Activated T-helper 1 cell treated with Interleukin-2 at 50 U/mL for 16 hours (primary cell): ENCODE measurements at places on chromosomes 5 and 9.

- no peak for DNase-seq
Observed at GRCh38 chr5:149397530-149397929, 18.4 kb upstream of the IL17B start.

GRCh38 chr5:129906177-129906887 is 2.1 kb downstream of the CHSY3 start:
- DNase-seq = no peak

GRCh38 chr9:86985132-86985647 is 37.9 kb upstream of the GAS1 start:
- no peak for DNase-seq

- DNase-seq = no peak
Observed at GRCh38 chr5:153367466-153367865, 123.0 kb upstream of the GRIA1 start.

DNA sequence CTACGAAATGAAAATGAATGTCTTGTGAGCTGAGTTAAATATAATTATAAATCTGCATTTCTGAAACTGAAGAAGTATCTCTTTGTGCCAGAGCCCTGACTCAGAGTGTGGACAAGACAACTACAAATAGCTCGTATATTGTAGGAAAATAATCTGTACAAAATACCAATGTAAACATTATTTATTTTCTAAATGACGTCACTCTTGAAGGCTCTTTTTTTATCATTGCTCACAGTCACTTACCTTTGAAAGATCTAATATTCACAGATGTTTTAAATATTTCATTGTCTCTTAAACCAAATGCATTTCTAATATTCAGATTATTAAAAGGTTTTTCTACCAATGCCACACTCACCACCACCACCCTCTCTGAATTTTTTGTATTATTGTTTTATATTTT is 226.1 kb downstream of the SLCO4C1 start:
- DNase-seq = no peak

- no peak for DNase-seq
Observed at GRCh38 chr9:21996438-21996837, 1.8 kb downstream of the CDKN2B-AS1 start.

DNA sequence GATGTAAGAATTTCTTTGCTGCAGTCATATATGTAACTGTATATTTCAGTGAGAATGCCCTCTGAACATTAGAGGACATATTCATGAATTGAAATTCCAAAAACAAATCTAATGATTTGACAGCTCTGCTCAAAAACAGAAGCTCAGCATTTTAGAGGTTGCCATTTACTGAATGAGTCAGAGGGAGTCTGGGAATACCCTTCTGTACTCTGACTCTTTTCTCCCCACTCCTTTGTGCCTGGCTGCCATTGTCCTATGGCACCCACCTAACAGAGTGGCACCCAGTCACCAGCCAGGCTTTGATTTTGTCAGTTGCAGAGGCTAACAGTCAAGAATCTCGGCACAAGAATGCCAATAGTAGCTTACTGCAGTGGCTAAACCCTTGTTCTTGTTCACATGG is 133.6 kb downstream of the ATG10 start:
- DNase-seq = no peak

- DNase-seq = no peak
Observed at GRCh38 chr5:96049398-96050272, 88.0 kb upstream of the ELL2 start.

DNA sequence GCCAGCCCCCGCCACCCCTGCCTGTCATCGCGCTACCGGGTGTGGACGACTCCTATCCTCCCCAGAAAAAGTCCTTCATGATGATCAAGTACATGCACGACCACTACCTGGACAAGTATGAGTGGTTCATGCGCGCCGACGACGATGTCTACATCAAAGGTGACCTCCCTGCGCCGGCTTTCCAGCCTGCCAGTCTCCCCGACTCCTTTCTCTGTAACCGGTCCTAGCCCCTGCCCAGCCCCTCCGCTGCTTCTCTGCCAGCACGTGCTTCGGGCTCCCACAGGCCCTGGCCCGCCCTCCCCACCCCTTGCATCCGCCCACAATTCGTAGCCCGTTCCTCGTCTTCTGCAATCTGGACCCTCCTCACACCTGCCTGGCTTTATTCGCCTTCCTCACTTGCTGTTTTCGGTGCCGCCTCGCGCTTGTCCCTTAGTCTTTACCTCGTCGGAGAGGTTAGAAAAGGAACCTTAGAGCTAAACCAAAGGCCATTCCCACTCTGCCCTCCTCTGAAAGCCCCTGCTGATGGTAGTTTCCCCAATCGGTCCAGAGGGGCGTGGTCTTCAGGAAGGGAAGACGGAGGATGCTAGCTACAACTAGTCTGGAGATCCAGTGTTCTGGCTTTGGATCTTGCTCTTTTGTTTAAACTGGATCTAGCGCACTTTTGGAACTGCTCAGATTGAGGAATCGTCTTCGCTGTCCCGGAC is 1.4 kb downstream of the CHSY3 start:
- DNase-seq = no peak

GRCh38 chr5:175246889-175247520 is 197.0 kb downstream of the DRD1 start:
- DNase-seq = no peak

DNA sequence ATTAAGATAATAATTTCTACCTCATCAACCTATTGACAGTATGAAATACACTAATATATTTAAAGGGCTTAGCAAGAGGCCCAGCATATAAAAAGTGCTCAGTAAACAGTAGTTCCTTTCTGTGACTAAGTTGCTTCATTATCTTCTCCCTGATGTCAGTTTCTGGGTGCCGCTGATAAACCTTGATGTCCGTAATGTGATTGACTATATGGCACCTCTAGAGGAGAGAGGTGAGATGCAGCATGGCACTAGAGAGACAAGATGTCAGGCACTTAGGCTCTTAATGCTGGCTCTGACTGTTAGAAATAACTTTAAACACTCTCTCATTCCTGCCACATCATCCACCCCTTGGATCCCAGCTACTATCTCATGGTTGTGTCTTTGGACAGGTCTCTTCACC is 455.9 kb upstream of the KLF4 start:
- DNase-seq = no peak

DNA sequence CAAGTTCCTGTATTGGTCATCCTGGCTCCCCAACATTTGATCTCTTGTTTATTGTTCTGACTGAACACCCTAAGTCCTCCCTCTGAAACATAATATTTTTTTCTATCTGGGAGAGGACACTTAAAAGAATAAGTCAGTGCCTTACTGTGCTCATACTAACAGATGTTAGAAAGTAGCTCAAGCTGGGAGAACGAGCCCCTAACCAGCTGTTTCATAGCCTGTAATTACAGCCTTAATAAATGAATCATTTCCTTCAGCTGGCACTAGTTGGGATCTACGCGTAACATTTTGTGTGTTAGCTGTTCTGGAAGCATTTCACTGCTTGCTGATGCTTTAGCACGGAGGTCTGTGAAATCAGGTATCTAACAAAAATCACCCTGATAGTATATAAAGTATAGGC is 345.9 kb upstream of the RIOK2 start:
- DNase-seq = no peak

DNA sequence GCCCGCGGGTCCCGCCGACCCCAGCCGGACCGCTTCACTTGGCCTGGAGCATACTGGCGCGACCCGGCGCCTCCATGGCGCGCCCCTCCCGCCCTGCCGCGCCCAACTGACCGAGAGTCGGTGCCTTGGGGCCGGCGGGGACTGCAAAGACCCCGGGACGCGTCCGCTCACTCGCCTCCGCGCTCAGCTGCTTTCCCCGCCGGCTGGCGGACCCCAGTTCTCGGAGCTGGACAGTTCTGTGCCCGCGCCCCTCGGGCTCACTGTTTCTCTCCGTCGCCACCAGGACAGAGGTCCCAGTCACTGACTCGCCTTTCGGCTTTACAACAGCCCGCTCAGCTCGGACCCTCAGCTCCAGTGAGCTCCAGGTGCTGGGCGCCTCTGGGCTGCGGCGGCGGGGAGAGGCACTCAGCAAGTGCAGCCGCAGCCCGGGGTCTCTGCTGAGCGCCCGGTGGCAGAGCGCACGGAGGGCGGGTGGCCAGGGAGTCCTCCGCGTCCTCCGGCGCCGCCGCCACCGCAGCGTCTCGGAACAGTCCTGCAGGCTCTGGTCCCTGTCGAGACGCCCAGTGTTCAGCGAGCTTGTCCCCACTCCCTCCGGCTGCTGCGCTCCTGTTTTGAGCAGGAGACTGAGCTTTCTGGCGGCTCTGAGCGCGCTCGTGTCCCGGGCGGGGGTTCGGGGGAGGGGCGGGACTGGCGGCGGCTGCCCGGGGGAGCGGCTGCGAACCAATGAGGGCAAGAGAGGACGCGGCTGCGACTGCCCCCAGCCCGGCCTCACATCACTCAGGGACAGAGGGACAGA is at the start of gene SMIM32:
SMIM32 (minus strand) TSS at position 637 of the 796 bp plus-strand sequence. CDS start 638 bp downstream, outside the sequence.
- no peak for DNase-seq

DNA sequence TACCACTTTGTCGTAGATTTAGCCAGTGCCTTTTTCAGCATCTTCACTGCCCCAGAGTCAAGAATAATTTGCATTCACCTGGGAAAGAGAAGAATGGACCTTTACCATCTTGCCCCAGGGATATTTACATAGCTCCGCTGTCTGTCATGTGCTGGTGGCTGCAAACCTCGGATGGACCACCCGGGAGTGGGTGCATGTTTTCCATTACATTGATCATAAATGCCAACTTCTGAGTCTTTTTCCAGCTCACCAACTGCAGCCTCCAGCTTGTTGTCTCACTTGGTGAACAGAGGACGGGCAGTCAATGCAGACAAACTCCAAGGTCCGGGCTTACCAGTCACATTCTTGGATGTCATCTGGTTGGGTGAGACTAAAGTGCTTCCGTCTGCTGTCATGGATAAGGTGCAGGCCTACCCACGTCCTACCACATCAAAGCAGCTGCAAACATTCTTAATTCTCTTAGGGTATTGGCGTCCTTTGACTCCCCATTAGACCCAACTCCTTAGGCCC is 155.8 kb upstream of the APC start:
- DNase-seq = no peak

DNA sequence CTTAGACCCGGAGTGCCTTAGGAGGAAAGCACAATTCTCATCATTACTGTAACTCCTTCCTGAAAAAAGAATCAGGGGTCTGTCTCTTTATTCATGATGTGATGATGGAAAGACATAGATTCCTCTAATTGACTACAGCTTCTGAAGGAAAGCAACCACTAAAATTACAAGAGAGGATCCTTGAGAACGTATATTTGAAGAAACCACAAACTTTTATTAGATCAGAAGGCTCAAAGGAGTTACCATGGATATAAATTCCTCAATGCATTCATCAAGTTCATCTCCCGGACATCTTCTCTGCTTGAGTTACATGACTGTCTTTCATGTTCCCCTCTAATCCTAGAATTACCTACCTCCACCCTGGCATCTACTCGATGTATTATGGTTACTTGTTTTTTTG is 104.1 kb upstream of the PAPPA start:
- DNase-seq = no peak

DNA sequence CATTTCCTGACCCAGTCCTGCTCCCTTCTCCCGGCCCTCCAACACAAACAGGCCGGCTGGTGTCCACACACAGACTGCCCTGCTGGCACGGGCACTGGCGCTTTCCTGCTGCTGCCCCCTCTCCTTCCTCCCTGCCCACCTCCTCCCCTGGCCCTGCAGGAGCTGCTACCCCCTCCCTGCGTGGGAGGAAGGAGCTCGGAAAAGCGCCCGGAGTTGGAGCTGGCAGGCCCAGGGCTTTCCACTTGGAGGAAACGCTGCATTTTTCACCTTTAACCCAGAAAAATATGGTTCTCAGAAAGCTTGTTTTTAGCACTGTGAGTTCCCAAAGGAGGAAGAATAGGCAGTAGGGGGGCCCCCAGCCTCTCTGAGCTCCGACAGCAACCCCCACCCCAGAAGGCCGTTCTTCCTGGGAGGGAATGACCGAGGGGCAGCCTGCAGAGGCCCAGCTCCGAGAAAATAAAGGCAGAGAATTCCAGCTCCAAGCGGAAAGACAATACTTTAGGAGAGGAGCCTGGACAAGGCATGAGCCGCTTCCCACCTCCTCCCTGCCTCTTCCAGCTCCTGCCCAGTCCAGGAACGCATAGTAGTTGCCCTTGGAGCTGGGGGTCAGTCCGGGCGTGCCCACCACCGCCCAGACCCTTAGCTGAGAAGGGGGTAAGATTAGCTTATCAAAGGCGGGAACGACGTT is 88.9 kb downstream of the LIFR start:
- no peak for DNase-seq

DNA sequence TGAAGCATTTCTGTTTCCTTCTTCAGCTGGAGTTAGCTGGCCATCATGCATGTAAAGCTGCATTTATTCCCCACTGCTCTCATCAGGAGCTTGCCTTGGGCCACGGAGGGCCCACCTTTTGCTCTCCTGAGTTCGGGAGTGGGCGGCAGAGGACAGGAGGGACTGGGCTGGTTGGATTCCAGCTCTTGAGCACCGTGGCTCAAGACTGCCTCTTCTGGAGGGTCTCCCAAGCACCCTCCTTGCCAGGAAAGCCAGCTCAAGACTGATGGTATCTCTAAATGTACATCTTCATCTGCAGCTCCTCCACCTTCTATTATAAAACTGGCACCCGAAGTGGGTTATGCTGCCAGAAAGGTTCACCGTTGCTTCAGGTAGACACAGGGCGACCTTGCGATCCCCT is 399.6 kb upstream of the IRX1 start:
- no peak for DNase-seq

- DNase-seq = no peak
Observed at GRCh38 chr9:26802921-26803320, 89.7 kb downstream of the CAAP1 start.

DNA sequence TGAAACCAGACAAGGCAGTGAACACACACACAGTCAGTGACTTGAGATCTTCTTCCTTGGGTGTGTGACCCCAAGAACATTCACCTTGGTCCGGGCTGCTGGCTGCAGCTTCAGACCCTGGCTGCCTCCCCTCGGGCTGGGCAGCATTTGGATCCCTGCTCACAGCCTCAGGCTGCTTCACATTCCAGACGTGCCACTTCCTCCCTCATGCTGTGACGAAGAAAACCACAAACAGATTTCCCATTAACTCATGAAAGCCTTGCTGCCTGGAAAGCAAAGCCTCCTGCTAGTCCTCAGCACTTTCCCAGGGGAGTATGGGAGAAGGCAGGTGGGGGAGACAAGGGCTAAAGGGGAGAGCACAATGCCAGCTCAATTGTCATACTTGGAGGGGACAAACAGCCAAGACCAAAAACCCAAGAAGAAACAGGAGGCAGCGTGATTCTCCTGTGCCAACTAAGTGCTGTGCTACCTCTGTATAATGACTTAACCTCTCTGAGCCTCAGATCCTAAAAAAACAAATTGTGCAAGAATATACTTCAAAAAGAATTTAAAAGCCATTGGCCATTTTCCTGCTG is 594.6 kb upstream of the BRINP1 start:
- DNase-seq = no peak

- no peak for DNase-seq
Observed at GRCh38 chr9:19473605-19474004, 64.8 kb downstream of the ACER2 start.

GRCh38 chr5:53895091-53895683 is 334.7 kb downstream of the NDUFS4 start:
- DNase-seq = no peak

GRCh38 chr5:1918488-1919208 is 35.9 kb upstream of the IRX4 start:
- no peak for DNase-seq

- no peak for DNase-seq
Observed at GRCh38 chr5:68225188-68225910, 9.8 kb downstream of the PIK3R1 start.

GRCh38 chr5:111782216-111782615 is 25.2 kb upstream of the NREP start:
- no peak for DNase-seq
